Activated B cell treated with CpG ODN at 0.5 μM for 24 hours (primary cell): ENCODE measurements at places on chromosomes 13 and 19. TPM values are rescaled to one million over a fixed set of nuclear protein-coding genes. Genes with fewer than 3 reads are reported as not detected.
A peak's percentile ranks its signal among the peaks of the same experiment; 100 is the strongest.

DNA sequence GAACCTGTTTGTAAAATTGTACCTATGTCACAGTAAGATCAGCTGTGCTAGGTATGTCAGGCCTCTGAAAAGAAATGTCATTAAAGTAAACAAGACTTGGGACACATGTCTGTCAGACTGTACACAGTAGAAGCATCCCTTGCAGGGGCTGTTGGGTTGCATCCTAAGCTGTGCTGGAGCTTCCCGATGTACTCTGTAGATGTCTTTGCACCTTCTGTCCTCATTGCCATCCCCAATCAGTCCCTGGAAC, 48.7 kb upstream of the GPR183 start:
- no peaks in the 10 kb centered on the region for H3K27me3 ChIP-seq
- peak overlapping the region; percentile 94 for H3K27ac ChIP-seq
- H3K4me3 ChIP-seq, result peak overlapping the region; percentile 70
- peaks cover 40% of the 10 kb centered on the region for H3K36me3 ChIP-seq
- no peak for DNase-seq

GRCh38 chr13:43074824-43075510, 51.6 kb downstream of the DNAJC15 start:
- H3K4me1 ChIP-seq, result peaks cover 42% of the 10 kb centered on the region
- H3K36me3 ChIP-seq, result peaks cover 42% of the 10 kb centered on the region
- no peaks in the 10 kb centered on the region for H3K27me3 ChIP-seq
- DNase-seq, result no peak

- no peak overlapping the region for H3K27ac ChIP-seq
- H3K36me3 ChIP-seq, result no peaks in the 10 kb centered on the region
- H3K4me1 ChIP-seq, result no peaks in the 10 kb centered on the region
- no peaks in the 10 kb centered on the region for H3K27me3 ChIP-seq
- no peak for DNase-seq
- H3K4me3 ChIP-seq, result no peak overlapping the region
These were observed 16.5 kb downstream of the RXFP2 start for GRCh38 chr13:31755803-31756212.

Gene MIA
- total RNA-seq, result 1.1 and 1.4 TPM in 2 replicates

Gene GTF3A
- total RNA-seq, result 119 and 134 TPM in 2 replicates

Gene CLIP3
- total RNA-seq, result 0.20 and 0.62 TPM in 2 replicates
